ENCODE measurements at places on chromosomes 2 and 18.

DNA sequence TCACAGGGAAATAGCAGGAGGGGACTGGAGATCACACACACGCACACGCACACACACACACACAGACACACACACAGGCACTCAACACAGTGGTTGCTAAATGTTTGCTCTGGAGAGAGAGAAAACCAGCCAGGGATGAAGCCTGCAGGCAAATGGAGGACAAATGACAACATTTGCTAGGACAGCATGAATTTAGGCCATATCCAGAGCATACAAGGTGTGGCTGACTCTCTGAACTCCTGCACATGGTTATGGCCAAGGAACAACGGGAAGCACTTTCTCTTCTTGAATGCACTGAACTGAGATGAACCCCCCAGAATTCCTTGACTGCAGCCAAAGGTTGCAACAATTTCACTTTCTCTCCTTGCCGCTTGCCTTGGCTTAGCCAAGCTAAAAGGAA lies 230.0 kb upstream of the RASGRP3 start:
- no peak for DNase-seq

GRCh38 chr2:21866316-21866715 lies 742.5 kb downstream of the TDRD15 start:
- DNase-seq = no peak

DNA sequence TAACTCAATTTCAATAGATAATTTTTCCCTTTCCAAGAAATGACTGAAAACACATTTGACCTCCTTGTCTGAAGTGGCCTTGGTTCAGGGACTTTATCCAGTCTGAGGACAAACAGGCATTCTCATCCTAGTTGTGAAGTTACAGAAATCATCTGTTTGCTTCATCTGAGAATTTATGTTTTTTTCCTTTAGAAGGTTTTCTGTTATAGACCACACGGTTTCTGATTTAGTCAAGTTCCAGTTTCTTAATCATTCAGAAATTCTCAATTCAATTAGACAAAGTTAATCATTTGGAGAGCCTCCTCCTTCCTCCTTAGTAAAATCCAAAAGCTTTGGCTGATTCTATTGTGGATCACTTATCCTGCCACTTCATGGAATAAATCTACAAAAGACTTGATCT lies 60.9 kb downstream of the ICOS start:
- DNase-seq = no peak

DNA sequence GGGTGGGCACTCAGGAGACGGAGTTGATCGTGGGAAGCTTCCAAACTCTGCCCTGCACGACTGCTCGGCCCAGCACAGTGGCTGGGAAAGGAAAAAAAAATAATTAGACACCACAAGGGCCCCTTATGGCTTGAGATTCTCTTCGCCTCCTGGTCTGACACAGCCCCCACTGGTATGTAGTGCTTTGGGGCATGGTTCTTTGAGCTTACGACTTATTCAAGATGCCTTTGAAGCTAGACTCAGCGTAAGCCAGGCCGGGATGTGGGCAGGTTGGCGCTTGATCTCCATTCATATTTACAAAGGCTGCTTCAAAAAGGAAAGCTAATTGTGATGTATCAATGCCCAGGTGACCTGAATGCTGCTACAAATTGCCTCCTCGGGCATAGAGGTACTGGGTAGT lies 50.5 kb downstream of the CXCR4 start:
- DNase-seq = no peak

DNA sequence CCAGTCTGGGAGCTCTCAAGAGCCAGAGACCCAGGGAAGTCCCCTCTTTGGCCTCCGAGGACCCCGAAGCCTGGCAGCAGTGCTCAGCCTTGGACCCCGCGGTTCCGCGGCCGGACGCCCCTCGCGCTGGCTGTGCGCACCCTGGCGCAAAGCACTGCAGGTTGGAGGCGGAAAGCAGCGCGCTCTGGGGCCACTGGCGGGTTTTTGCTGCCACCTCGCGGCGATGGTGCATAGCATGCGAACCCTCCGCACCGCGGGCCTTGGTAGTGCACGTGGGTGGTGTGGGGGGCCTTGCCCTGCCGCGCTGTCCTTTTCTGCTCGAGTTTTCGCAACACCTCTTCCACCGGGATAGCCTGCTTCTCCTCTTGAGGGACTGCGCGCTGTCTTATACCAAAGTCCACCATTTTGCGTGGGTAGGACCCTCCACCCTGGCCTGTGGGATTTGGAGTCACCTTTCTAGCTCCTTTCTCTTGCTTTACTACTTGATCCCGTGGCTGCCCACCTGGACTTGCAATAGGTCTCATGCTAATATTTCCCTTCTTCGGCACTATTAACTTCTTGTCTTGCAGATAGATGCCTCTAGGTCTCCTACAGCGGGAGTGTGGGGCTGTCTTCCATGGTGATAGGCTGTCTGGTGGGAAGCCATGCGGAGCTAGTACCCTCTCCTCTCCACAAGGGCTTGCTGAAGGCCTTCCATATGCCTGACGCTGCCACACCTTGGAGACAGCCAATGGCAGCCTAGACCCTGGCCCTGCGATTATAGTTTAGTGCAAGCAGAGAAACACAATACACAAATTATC lies 14.3 kb downstream of the SIX3 start:
- DNase-seq = no peak

DNA sequence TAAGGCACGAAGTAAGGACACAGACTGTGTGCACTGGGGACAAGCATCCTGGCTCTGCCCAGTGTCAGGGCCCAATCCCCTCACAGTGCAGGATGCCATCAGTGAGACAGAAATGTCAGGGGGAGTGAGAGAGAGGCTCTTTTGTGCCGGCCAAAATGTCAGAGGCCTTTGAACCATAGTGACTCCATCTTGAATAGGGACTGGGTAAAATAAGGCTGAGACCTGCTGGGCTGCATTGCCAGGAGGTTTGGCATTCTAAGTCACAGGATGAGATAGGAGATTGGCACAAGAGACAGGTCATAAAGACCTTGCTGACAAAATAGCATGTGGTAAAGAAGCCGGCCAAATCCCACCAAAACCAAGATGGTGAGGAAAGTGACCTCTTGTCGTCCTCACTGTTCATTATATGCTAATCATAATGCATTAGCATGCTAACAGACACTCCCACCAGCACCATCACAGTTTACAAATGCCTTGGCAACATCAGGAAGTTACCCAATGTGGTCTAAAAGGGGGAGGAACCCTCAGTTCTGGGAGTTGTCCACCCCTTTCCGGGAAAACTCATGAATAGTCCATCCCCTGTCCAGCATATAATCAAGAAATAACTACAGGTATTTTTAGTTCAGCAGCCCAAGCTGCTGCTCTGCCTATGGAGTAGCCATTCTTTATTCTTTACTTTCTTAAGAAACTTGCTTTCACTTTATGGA lies 337.4 kb downstream of the LPIN1 start:
- no peak for DNase-seq

GRCh38 chr18:25164848-25165811 lies 186.8 kb downstream of the ZNF521 start:
- DNase-seq = no peak

DNA sequence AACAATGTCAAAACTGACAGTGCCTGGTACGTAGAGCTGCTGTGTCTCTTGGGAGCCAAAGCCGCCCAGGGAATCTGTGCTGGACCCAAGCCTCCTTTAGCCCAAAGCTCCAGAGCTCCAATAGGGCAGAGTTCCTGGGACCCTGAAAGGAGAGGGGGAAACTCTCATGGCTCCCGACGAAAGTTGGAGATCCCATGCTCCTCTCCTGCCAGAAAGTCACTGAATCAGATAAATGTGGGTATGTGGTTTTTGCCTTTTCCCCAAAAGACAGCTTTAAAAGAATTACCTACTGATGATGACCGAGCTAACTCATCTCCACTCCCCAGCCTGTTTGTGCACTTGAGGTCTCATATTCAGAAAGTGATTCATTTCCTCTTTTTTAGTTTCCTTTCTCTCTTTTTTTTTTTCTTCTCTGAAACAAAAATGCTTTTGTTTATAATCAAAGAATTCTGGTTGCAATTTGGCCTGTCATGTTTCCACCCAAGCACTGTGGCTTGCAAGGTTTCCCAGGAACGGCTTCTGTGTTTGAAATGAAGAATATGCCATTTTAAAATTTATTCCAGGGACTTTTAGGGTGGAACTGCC lies 14.1 kb upstream of the PMAIP1 start:
- no peak for DNase-seq

- DNase-seq = no peak
Measured at GRCh38 chr2:177714704-177715103, 322.1 kb downstream of the AGPS start.

GRCh38 chr18:31268985-31269406 lies 49.0 kb upstream of the DSG1 start:
- DNase-seq = no peak

DNA sequence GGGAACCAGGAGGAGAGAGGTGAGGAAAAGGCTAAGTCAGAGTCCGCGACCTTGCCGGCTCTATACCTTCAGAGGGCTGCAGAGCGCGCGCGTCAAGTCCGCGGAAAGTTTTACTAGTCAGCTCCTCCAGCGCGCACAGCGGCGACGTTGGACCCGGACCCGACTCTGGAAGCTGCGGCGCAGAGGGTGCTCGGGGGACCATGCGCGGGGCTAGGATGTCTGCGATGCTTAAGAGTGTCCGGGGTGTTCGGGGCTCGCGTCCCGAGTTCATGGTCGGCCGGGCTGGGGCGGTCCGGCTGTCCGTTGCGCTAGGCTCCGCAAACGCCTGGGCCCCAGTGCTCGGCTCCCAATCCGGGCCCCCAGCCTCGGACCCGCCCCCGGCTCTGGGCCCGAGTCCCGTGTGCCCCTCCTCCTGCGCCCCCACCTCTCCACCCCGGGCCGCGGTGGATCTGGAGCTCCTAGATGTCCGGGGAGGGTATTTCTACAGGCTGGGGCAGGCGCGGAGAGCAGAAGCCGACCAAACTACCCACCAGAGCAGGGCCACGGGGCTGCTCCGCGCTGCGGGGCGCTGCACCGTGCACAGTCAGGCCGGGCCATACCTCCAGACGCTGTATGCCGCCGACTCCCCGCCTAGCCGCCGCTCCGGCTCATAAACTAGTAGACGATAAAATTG lies at the start of gene LBX2:
TSS of gene LBX2 (minus strand) at position 337 of the 673 bp plus-strand sequence. CDS start at position 271, 66 bp downstream.
- DNase-seq = no peak

- DNase-seq = no peak
Measured at GRCh38 chr2:20818820-20819219, 4.1 kb downstream of the LDAH start.

DNA sequence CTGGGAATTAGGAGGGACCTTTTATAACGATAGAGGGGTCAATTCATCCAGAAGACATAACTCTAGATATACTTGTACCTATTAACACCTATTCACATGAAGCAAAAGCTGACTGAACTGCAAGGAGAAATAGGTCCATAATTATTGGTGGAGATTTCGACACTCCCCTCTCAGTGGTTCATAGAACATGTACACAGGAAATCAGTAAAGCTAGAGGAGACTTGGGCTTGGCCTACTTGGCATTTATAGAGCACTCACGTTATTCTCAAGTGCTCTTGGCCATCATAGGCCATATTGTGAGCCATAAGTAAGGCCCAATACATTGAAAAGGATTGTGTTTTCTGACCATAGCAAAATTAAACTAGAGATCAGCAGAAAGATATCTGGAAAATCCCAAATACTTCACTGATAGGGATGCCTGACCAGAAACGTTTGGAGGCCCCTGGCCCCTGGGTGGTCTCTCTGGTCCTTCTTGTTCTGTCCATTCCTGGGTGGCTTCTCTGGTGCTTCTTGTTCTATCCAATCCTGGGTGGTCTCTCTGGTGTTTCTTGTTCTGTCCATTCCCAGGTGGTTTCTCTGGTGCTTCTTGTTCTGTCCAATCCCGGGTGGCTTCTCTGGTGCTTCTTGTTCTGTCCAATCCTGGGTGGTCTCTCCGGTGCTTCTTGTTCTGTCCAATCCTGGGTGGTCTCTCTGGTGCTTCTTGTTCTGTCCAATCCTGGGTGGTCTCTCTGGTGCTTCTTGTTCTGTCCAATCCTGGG lies 49.0 kb downstream of the SNED1 start:
- no peak for DNase-seq

- DNase-seq = no peak
Measured at GRCh38 chr18:3791238-3791637, 341.3 kb downstream of the TGIF1 start.

DNA sequence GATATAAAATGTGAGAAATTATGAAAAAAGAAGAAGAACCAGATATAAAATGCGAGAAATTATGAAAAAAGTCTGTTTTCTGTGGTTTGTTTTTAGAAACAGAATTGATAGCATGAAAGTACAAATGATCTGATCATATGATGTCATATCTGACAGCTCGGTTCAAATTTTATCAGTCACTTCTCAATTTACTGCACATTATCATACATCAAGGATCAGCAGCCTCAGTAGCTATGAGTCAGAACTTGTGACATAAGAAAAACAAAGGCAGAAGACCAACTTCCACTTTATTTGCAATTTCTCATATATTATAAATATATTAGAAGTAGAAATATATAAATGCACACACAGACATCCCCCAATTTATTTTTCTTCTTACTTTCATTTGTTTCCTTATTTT lies 634.0 kb downstream of the LRP1B start:
- no peak for DNase-seq

DNA sequence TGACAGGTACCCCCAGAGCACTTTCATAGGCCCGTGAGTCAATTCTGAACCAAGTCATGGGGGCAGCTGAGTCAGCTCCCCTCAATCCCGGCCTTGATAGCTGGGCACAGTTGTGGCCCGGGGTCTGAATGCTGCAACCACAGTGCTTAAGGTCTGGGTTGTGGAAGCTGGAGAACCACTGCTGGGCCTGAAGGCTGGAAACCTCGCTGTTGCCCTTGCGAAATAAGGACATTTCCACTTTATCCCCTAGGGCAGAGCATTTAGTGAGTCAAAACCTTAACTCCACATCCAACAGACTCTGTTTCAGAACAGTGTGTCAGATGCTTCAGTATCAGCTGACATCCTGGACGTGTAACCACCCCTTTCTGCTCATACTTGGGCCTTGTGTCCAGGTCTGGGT lies 58.6 kb downstream of the SP110 start:
- DNase-seq = no peak

DNA sequence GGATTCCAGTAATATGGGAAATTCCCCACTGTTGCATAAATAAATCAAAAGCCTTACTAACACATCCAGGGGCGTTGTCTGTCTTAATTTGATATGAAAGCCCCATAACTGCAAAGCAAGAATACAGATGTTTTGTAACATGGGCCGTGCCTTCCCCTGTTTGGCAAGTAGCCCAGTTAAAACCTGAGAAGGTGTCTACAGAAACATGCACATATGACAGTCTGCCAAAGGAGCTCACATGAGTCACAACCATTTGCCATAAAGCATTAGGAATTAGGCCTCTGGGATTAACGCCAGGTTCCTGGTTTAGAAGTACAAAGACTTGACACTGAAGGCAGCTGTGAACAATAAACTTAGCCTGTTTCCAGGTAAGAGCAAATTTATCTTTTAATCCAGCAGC lies 43.1 kb upstream of the LONRF2 start:
- DNase-seq = peak; percentile 77

- DNase-seq = no peak
Measured at GRCh38 chr2:28045676-28046351, 155.3 kb downstream of the BABAM2 start.

GRCh38 chr18:58321986-58322385 lies 278.0 kb downstream of the NEDD4L start:
- no peak for DNase-seq

- no peak for DNase-seq
Measured at GRCh38 chr2:66507673-66508201, 72.8 kb downstream of the MEIS1 start.
